ENCODE measurements at places on chromosomes 5 and 9.

DNA sequence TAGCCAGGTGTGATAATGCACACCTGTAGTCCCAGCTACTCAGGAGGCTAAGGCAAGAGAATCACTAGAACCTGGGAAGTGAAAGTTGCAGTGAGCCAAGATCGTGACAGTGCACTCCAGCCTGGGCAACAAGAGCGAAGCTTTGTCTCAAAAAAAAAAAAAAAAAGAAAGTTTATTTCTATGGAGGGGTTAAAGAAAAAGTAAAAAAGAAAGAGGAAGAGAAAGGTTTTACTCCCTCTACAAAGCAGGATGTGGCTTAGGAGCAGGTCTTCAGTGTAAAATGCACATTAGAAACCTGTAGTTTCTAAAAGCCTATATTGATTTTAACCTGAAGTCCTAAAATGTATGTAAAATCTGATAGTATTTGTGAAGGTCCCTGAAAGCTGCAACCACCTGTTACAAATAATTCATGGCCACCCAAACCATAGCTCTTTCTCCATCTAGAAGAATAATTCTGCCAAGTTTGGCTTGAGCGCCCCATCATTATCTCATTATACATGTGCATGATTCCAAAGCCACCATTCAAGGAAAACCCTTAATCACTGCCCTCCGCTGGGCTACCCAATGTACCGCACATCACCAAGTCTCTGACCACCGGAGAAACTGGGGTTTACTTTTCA, 3.4 kb downstream of the FNBP1 start:
- no peak for DNase-seq

- DNase-seq: no peak
Measured at GRCh38 chr5:28208356-28208755, 1170.0 kb upstream of the CDH9 start.

DNA sequence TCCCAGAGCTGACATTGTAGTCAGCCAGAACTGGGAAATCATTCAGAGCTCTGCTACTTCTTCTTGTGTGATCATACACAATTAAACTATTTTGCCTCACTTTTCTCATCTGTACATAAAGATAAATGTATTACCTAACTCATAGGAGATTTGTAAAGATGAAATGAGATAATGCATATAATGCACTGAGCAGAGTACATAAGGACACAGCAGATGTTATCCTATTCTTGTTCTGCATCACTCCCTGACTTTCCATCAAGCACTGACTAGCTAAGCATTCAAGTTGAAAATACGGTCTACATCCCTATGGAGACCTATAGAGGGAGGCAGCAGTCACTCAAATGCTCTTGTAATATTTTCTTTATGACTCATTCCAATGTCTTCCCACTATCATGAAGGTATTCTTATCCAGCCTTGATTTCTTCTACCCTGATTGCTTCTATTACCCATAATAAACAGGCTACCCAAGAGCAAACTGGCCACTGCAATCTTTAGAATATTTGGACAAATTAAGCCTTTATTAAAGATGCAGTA, 16.3 kb upstream of the PRR16 start:
- no peak for DNase-seq

DNA sequence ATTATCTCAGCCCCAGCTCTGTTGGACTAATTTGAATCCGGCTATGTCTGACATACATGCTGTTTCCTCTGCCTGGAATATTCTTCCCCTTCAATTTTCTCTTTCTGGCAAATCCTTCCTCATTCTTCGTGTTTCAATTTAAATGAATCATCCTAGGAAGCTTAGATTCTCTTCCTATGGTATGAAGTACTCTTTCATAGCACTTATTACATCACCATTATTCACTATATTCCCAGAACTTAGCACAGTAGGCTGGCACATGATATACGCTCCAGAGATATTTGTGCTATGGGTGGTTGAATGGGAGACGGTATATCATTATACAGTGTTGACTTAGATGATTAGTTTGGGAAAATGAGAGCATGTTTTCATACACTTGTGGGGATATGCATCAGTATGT, 91.0 kb upstream of the JAK2 start:
- no peak for DNase-seq

- DNase-seq: no peak
Measured at GRCh38 chr5:170444969-170445505, 55.9 kb upstream of the KCNMB1 start.

- no peak for DNase-seq
Measured at GRCh38 chr9:87889882-87890252, 7.2 kb downstream of the SPATA31E1 start.

GRCh38 chr5:36422952-36423351, 121.2 kb upstream of the RANBP3L start:
- DNase-seq: no peak

DNA sequence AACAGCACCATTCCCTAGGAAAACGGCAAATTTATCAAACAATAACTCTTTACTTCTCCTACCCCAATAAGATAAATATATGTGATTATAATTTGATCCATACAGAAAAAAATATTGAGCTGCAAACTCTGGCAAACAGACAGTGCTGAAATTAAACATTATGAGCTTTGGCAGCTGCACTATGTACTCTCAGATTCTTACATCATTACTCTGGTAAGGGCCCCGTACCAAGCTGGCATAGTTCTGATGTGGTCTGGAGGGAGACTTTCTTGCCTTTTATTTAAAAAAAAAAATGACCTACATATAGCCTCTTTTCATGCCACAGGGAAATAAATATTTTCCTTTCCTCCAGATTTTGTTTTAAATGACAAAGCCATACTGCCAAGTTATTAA, 95.0 kb downstream of the NR6A1 start:
- no peak for DNase-seq

DNA sequence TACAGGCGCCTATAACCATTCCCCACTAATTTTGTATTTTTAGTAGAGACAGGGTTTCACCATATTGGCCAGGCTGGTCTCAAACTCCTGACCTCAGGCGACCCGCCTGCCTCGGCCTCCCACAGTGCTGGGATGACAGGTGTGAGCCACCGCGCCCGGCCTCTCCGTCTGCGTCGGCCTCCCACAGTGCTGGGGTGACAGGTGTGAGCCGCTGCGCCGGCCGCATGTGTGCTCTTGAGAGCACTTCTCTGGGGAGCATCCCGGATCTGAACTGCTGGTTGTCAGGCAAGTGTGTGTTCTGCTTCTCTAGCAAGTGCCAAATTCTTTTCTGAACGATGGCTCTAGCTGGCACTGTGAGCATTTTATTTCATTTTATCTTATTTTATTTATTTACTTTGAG, 3.7 kb upstream of the ENTPD2 start:
- no peak for DNase-seq

DNA sequence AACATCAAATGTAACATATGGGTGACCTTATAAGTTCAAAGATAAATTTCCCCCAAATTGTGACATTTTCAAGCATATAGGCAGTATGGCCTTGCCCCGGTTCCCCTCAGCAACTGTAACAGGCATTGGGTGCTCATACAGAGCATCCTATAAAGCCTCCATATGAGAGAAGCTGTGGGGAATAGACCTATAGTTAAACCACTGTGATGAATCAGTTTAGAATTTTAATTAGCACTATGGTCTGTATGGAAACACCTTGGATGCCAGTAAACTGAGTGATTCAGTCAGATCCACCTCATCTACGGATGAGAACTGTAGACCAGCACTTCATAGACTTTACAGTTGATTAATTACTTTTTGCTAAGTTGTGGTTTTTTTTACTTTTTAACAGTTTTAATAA, 79.4 kb downstream of the ERCC6L2 start:
- DNase-seq: no peak

DNA sequence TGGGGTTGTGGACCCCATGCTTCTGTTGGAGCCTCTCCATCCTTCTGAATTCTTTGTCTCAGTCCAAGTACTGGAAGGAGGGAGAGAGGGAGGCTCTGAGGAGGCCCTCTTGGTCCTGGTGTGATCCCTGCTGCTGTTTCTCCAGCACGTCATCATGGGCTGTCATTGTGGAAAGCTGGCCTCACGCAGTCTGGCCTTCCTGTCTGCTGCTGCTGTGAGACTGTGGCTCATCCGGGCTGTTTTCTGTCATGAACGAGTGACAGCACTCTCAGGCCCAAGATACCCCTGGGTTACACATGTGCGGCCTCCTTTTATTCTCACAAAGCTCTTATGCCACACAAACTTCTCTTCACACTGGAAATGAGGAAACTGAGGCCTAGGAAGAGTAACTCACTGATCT, 499.3 kb downstream of the CCDC171 start:
- no peak for DNase-seq

- no peak for DNase-seq
Measured at GRCh38 chr9:137373611-137373980, 49.4 kb downstream of the EXD3 start.

GRCh38 chr9:96738147-96739027, 39.5 kb downstream of the ZNF510 start:
- no peak for DNase-seq

- DNase-seq: no peak
Measured at GRCh38 chr5:24439465-24439864, 205.3 kb downstream of the CDH10 start.

GRCh38 chr5:151243564-151243963, 9.4 kb upstream of the GM2A start:
- DNase-seq: no peak

- no peak for DNase-seq
Measured at GRCh38 chr5:134267366-134268018, 41.6 kb upstream of the PPP2CA start.

- no peak for DNase-seq
Measured at GRCh38 chr5:147426640-147427327, 83.1 kb downstream of the DPYSL3 start.

GRCh38 chr9:36450110-36450732, 50.2 kb upstream of the RNF38 start:
- DNase-seq: no peak

DNA sequence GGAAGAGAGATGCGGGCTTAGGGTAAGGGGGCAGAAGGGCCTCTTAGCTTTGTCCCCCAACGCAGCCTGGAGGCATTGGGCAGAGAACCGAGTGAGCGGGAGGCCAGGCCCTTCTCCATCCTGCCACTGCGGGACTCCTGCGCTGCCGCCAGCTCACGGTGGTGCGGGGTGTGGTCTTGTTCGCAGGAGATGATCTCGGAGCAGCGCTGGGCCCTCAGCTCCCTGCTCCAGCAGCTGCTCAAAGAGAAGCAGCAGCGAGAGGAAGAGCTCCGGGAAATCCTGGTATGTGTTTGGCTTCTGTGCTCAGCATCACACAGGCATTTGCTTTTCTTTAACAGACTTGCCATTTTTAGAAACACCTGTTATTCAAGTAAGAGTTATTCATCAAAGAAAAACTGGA, 41.3 kb downstream of the LRSAM1 start:
- DNase-seq: no peak

DNA sequence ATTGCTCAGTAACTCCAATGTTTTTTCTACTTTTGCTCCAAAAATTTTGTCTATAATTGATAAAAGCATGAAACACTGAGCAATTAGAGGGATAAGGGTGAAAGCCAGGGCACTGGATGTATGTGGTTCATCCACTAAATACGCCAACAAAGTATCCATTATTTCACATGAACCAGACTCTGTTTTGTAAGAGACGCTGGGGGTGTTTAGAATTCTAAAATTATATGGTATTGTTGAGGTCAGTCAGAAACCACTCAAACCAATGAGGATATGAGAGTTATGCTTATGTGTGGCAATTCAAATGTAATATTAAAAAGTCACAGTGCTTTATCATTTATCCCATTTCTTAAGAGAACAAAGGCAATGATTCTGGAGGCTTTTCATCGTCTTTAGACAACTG, 220.2 kb downstream of the EFNA5 start:
- no peak for DNase-seq

GRCh38 chr9:135078361-135078821, 9.1 kb upstream of the OLFM1 start:
- DNase-seq: no peak

- DNase-seq: no peak
Measured at GRCh38 chr5:108193021-108193795, 188.7 kb downstream of the FBXL17 start.

DNA sequence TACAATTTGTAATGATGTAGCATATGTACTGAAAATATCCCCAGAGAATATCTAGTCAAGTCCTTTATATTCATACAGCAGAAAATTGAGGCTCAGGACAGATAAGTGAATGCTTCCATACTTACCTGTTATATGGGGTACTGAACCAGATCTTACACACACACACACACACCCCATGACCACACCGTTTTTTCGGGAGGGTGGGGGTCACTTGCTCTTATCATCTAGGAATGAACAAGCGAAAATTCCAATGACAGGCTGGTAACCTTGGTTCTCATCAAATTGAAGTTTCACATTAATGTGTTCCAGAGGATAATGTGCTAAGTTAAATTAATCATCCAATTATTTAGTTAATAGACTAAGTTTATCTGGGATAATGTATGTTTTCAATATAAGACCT, 48.8 kb downstream of the ARL15 start:
- DNase-seq: no peak

DNA sequence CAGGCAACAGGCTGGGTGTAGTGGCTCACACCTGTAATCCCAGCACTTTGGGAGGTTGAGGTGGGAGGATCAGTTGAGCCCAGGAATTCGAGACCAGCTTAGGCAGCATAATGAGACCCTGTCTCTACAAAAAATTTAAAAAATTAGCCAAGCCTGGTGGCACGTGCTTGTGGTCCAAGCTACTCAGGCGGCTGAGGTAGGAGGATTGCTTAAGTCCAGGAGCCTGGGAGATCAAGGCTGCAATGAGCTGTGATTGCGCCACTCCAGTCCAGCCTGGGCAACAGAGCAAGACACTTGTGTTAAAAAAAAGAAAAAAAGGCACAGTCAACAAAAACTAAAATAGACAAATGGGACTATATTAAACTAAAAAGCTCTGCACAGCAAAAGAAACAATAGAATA, 29.3 kb downstream of the ATP6V0E1 start:
- no peak for DNase-seq

GRCh38 chr5:146461319-146461718, 14.2 kb downstream of the TCERG1 start:
- DNase-seq: no peak

DNA sequence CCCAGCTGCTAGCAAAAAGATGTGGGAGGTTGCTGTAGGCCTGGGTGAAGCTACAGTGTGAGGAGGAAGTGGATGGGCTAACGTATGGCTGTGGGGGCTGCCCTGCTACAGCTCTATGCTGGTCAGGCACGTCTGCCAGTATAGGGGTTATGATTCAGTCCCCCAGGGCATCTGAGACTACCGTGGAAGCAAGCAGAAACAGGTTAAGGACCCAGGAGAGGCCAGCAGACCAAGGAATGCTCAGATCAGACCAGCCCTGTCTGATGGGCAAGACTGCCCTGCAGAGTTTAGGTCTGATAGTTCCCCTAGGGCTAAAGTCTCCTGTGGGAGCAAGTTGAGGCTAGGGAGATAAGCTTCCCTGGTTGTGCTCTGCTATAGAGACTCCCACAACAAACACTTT, 416.1 kb upstream of the CTNND2 start:
- no peak for DNase-seq

GRCh38 chr5:149794041-149794440, 63.9 kb downstream of the PPARGC1B start:
- no peak for DNase-seq
